ENCODE measurements at places on chromosomes 1 and 21.

- DNase-seq: no peak
Measured at GRCh38 chr1:201514466-201514865, 7.5 kb upstream of the CSRP1 start.

GRCh38 chr1:47894410-47895278 lies 102.5 kb downstream of the TRABD2B start:
- DNase-seq: no peak

- no peak for DNase-seq
Measured at GRCh38 chr21:38227401-38227800, 29.4 kb upstream of the KCNJ15 start.

DNA sequence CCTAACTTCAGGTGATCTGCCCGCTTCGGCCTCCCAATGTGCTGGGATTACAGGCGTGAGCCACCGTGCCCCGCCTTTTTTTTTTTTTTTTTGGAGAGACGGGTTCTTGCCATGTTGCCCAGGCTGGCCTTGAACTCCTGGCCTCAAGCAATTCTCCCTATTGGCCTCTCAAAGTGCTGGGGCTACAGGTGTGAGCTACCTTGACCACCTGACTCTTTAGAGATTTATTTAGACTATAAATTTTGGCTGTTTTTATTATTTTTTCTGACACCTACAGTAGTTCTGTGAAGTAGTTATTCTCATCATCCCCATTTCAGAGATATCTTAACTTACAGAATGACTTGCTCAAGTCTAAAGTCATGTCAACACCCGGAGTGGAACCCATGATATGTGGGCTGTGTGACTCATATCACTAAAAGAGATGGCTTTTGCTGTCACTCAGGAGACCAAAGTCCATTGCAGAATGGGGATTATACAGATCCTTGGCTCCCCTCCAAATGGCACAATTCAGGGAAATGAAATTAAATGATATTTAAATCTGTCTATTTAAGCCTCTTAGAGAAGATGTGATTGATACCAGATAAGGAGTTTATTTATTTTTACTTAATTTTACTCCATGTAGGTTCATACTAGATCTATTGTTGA lies 93.2 kb downstream of the CTH start:
- DNase-seq: no peak

DNA sequence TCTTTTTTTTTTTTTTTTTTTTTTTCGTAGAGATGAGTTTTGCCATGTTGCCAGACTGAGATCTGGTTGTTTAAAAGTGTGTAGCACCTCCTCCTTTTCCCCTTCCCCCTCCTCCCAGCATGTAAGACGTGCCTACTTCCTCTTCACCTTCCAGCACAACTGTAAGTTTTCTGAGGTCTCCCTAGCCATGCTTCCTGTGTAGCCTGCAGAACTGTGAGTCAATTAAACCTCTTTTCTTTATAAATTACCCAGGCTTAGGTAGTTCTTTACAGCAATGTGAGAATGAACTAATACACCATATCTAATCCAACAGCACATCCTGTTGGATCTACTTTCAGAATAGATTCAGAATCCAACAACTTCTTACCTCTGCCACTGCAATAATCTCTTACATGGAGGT lies 111.1 kb downstream of the CLIC6 start:
- DNase-seq: no peak

DNA sequence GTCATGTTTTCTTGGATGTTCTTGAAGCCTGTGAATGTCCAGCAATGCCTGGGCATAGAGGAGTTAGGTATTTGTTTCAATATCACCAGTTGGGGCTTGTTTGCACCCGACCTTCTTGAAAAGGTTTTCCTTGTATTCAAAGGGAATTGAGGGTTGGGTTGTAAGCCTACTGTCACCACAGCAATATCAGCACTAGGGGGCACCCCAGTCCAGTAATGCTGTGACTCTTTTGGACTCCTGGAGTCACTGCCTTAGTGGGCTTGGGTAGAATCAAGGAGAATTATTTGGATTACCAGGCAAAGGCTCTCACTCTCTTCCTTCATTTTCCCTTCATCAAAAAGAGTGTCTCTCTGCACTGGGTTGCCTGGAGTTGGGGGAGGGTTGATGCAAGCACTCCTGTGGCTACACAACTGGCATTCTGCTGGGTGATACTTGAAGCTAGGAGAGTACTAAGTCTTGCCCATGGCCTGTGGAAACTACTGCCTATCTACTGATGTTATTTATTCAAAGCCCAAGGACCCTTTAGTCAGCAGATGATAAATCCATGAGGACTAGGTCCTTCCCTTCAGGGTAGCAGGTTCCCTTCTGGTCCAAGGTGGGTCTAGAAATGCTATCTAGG lies 34.5 kb downstream of the OR10R2 start:
- peak; percentile 46 for DNase-seq

DNA sequence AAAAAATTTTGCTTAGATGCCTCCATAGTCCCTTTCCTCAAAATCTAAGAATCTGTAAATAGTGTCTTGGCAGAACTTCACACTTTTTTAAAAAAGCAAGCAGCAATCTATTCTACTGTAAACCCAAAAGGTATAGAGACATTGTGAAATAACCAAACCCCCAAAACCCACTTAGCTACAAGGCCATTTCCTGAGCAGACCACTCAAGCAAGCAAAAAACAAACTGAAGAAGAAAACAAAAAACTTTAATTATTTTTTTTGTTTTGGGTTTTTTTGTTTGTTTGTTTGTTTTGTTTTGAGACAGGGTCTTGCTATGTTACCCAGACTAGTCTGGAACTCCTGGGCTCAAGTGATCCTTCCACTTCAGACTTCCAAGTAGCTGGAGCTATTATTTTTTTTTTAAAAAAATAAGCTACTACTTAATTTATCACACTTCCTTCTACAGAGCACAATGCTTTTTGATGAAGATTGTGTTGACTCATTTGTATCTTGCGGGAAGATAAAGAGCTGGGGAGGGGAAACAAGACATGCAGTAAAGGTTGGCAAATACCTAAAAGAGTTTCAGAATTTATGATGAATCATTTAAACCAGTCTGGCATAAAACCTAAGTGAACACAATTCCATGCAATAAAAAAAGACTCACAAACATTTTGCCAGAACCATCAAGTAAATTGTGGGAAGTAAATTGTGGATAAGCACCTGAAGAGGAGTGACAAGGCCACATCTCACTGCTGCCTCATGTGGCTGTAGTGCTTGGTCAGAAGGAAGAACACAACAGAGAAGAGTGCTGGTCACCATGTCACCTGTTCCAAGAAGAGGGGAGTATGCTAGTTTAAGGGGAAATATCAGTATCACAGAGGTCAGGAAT lies 2.7 kb upstream of the PTPN22 start:
- no peak for DNase-seq

Measured in activated naive CD4-positive, alpha-beta T cell treated with Interleukin-2 at 50 U/mL for 16 hours (primary cell).